NCI-H774 (cell line): ENCODE measurements at places on chromosomes 5 and 9.

- DNase-seq = no peak
Measured at GRCh38 chr9:19114680-19115270, 12.1 kb upstream of the HAUS6 start.

GRCh38 chr5:58122157-58122556 is 337.7 kb downstream of the PLK2 start:
- no peak for DNase-seq

- peak; percentile 60 for DNase-seq
Measured at GRCh38 chr5:34616651-34617050, 39.5 kb upstream of the RAI14 start.

DNA sequence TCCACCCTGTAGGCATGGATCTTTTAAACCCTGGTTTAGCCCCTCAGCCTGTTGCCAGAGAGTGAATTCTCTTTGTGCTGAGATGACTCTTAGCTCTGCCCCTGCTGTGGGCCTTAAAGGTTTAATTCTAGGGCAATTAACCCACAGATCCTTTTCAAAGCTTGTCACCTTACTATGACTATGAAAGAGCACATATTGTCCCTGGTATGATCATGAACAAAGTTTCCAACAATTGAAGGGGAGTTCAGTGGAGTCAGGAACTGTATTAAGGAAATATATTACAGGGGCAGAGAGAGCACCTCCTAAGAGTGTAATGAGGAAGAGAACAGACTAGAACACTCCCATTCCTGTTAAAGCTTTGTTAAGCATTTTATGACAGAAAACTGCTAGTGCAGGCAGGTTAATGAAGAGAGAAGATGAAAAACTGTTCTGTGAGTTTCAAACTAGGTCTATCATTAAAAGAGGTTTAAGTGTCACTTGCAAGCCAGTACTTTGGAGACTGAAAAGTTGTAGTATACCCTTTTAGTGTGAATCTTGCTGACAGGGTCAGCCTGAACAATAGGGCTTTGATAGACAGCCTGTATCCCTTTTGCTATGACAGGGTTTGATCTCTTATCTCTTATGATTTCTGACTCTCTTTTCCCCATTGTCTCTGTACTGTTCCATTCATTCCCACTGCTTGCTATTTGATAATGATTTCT is 104.2 kb upstream of the ELL2 start:
- no peak for DNase-seq

GRCh38 chr9:4298255-4299004 is 1.4 kb downstream of the GLIS3 start:
- DNase-seq = no peak

DNA sequence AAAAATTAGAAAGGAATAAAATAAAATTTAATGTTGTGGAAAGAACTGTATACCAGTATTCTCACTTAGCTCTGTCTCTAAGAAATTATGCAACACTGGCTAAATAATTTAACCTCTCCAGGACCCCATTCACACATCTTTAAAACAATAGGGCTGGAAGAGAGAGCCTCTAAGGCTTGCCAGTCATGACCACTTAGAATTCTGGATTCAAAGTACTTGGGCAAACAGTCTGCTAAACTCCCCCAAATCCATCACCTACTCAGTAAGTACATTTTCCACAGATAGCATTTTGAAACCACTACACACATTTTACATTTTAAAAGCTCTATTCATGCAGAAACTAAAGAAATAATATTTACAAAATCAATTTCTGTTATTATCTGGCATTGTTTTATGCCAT is 291.7 kb downstream of the TMEM167A start:
- DNase-seq = no peak

GRCh38 chr9:97039514-97039860 is 545 bp upstream of the CTSV start:
- peak; percentile 46 for DNase-seq

GRCh38 chr9:38401994-38402393 is 9.5 kb downstream of the ALDH1B1 start:
- no peak for DNase-seq

GRCh38 chr5:3489239-3489843 is 106.3 kb upstream of the IRX1 start:
- DNase-seq = no peak

GRCh38 chr5:38607930-38608564 is 51.6 kb upstream of the LIFR start:
- DNase-seq = no peak

DNA sequence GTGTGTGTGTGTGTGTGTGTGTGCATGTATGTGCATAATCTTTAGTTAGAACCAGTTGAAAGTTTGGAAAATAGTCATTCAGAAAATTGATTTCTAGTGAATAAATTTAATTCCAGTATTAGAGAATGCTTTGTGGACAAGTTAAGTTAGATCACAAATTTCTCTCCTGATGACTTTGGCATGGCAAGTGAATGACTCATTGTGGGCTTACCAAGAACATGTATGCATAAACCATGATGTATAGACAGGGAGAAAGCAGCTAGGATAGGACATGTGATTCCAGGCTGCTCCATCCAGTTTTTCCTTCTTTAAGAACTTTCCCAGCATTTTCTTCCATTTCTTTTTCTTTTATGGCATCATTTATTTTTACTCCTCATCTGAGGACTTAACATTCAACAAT is 85.7 kb upstream of the SGCD start:
- no peak for DNase-seq

DNA sequence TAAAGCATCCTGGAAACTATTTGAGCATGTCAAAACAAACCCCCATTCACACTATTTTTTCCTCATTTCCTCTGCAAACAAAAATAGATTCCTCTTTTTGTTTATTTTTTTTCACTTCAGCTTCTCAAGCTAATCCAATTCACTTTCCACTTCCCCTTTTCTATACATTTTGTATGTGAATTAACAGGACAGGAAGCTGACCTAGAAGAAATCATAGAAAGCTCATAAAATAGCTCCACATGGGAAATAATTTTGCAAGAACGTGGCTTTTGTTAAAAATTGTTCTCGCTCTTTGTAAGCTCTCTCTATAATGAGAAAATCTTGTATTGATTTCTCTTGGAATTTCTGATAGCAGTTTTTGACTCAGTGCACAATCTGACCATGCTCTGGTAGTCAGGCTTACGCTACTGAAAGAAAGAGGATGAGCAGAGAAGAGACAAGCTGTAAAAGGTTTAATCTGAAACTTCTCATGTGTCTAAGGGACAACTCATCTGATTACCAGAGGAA is 215.8 kb downstream of the ADAMTS12 start:
- no peak for DNase-seq

DNA sequence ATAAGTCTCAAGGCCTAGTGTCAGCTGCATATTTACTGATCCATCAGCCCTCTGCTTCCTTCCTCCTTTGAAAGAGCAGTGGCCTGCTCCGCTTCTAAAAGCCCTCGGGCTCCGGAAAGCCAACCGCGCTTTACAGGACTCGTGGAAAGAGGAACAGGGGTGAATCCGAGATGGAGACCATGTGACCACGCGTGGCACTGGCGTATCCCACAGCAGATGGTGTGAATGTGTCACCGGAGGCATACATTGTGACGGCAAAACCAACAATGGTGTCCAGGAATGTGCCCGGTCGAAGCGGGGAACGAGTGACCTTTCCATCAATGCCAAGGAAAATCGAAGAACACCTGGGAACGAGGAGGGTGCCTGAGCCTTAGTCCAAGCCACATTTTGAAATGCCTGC is 484.6 kb downstream of the SPATA31A7 start:
- no peak for DNase-seq

GRCh38 chr9:121929893-121930875 is 162.9 kb downstream of the TTLL11 start:
- DNase-seq = peak; percentile 3

DNA sequence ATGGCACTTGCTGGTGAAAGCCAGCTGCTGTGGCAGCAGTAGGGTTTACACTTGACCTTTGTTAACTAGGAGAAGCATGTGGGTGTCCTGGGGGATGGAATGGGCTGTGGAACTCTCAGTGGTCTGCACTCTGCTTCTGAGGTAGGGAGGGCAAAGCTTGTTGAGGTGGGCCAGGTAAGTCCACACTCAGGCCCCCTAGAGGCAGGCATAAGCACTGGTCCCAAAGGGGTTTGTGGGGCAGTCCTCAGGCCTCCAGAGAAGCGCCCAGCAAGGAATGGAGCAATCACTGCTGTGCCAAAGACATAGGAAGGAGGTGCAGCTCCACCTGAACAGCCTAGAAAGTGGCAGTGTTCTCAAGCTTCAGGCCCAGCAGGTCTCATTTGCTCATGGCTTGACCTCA is 34.7 kb downstream of the INSL4 start:
- no peak for DNase-seq

- DNase-seq = peak; percentile 20
Measured at GRCh38 chr9:94507531-94508258, 47.2 kb upstream of the PCAT7 start.

DNA sequence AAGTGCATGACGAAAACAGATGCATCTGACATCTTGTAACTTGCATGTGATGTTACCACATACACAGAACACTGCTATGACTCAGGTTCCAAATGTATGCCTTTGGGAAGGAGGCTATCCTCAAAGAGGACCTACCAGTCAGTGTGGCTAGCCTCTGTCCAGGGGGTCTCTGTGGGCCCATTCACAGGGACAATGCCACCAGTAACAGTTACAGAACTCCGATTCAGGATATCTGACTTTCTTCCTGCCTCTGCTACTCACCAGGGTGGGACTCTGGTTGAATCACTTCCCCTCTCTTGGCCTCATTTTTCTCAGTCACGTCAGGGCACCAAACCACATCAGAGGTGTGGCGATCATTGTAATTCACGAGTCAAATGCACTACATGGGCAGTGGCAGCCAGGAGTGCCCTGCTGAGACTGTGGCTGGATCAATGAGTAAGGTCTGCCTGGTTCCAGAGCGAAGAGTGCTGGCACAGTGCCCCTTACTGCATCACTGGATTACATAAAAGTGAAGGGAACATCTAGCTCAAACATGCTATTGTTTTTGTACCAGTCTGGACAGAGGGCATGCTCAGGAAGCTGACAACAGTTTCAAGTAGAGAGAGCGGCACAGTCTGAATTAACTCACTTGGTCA is 13.2 kb downstream of the ATOX1 start:
- DNase-seq = no peak

DNA sequence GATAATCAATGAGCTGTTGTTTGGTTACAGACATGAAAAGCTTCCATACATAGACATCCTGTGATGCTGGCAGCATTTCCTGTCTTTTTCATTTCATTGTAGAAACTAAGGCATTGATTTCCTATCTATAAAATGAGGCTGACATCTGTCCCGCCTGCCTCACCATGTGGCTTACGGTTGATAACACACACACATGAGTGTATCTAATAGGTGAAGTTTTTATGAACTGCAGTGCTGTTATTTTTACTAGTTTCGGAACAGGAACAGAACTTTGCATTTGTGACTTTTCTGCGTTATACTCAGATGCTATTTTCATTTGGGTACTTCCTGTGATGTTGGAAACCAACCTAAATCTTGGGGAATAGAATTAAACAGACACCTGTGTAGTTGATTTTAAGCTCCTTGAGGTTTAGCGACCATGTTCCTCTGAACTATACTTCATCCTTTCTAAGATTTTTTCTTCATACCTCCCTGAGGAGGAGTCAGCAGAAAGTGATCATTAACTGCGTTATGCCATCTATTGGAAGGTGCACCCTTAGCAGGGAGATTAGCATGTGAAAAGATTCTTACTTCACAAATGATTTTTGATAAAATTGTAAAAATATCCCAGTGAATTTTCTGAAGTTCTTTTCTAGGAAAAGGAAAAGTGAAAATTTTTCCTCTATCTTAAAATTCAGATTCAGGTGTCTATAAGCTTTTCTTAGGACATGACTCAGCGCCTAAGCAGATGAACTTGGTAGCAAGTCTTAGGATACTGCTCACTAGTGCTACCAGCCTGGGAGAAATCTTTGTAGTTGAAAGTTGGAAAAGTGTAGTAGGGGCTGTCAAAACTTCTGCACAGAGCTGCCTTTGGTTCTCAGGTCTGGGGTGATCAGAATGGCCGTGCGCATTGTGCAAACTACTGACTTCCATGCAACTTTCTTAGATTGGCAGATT is 134.5 kb downstream of the TRIO start:
- DNase-seq = no peak

GRCh38 chr5:161498531-161498930 is 48.0 kb downstream of the GABRB2 start:
- no peak for DNase-seq

GRCh38 chr5:37437711-37438110 is 58.6 kb downstream of the WDR70 start:
- DNase-seq = no peak

DNA sequence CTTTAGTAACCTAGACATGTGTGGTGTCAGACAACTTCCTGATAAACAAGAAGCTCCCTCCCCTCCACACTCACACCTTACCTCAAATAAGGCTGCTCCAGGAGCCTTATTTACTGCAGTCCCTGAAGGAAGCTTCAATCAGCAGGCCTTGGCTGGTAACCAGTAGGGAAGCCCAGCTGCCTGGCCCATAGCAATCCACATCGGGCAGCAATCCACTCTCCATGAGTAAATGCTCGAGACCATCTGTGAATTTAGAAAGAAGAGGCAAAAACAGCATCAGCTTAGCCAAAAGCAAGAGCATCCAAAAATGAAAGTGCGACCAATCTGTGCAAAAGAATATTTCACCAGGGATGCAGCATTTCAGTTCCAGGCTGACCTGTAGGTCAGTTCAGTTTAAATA is 213.3 kb upstream of the TUSC1 start:
- no peak for DNase-seq

DNA sequence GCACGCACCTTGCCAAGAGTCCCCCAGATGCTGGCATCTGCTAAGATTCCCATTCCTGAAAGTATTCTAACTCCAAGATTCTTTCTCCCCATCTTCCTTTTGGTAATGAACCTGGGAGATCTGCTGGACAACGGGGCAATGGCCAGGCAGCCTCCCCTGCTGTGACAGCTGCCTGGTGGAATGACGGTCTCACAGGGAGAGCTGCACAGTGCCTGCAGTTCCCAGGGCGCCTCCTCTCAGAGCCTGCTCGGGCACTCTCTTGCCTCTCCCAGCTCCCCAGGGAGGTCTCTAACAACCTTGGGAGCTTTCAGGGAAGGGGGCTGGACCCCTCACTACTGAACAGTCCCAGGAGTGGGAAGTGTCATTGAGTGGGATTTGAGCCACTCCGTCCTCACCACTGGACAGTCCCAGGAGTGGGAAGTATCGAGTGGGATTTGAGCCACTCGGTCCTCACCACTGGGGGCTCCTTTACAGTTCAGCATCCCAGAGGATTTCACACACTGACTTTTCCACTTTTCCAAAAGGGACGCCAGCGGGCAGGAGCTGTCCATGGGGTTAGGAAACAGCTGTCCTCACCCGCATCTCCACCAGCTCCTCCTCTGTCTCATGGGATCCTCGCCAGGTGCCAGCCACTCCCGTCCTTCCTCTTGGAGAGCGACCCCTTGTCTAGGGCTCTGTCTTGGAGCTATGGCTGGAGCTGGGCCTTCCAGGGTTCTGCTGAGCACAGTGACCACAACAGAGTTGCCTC is 65.7 kb downstream of the ADAMTS2 start:
- no peak for DNase-seq
